Stimulated activated memory B cell treated with anti-CD40 and anti-IgM and Interleukin-4, amounts not matched to agents 10 μg/mL and 1 μg/mL and 100 μg/mL, for 72 hours (primary cell): ENCODE measurements at places on chromosomes 7 and 10.

GRCh38 chr10:49308881-49309280 lies 9.9 kb downstream of the C10orf71 start:
- no peak for ATAC-seq

DNA sequence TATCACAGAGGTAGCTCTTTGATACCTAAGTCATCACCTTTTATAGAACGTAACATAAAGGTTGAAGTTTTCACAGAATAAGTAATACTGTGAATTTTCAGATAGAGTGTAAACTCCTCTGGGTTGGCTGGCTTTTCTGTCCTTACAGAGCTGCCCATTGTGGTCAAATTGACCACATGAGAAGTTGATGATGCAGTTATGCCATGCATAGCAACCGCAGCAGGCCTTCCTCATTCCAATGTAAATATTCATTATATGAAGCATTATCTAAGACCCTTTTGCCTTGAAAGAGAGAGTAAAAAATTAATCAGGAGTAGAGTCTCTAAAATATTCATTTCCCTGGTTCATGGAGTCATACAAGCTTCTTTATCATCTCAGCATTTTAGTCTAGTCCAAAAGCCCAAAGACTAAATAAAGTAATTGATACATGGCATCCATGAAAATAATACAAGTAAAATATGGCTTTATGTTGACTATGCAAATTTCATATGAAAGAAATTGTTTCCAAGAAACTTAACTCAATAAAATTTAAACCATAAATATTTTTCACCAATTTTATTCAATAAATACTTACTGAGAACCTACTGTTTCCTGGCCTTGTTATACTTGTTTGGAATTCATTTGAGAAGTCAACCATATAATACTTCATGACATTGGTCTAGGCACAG lies 516.4 kb downstream of the PCDH15 start:
- no peak for ATAC-seq

DNA sequence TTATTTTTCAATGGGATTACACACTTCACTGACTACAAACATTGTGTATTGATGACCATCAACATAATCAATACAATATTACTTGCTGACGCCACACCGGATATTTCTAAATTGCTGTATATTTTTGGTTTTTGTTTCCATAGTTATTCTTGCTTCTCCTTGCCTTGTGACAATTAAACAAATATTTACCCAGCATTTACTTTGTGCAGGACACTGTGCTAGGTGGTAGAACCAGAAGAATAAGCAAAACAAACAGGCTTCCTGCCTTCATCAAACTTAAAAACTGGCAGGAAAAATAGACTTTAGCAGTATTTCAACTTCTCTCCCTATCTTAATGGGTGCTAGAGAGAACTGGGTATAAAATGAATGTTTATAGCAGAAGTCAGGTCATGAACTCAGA lies 50.6 kb downstream of the ZNF277 start:
- ATAC-seq: no peak

- ATAC-seq: no peak
These were observed 273.7 kb downstream of the SEMA3D start for GRCh38 chr7:84912993-84913635.

GRCh38 chr7:92835261-92835850 lies 1.0 kb downstream of the CDK6 start:
- ATAC-seq: peak; percentile 26

DNA sequence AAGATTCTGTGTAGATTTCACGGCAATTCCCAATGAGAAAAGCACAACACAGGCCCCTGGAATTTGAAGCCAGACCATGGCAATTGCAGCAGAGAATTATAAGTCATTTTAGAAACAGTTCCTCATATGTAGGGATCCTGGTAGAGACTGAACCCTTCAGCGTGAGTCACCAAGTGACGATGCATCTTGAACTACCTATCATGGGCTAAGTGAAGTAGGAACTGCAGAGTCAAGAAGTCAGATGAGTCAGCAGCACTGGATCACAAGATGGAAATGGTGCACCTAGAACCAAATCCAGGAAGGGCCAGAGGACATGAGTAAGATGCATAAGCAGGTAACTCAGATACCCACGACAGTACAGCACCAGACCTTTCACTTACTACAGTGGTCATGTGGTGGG lies 140.0 kb upstream of the TPK1 start:
- peak; percentile 40 for ATAC-seq

- ATAC-seq: no peak
These were observed 143.2 kb downstream of the MAPK8 start for GRCh38 chr10:48449501-48450232.

DNA sequence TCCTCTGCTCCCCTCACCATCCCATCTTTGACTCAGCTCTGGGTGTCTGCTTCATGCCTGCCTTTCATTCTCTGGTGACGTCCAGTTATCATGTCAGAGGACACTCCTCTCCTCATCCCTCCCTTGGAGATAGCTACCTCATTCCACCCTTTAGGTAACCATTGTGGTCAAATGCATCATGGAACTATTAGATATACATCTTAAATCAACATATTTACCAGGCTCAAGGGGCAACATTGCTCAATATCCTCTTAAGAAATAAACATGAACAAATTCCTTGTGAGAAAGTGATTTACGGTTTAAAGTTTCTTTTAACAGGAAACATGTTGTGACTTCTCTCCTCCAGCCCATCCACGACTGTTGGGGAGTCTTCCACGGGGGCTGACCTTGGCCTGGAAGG lies 511.6 kb upstream of the IGFBP3 start:
- no peak for ATAC-seq

GRCh38 chr7:2354939-2355704 lies 495 bp downstream of the EIF3B start:
- ATAC-seq: no peak

GRCh38 chr10:120684226-120684625 lies 166.9 kb upstream of the WDR11 start:
- no peak for ATAC-seq

GRCh38 chr10:125543796-125544195 lies 139.2 kb downstream of the TEX36 start:
- no peak for ATAC-seq

- no peak for ATAC-seq
These were observed 100.0 kb upstream of the WNT16 start for GRCh38 chr7:121228779-121229178.

DNA sequence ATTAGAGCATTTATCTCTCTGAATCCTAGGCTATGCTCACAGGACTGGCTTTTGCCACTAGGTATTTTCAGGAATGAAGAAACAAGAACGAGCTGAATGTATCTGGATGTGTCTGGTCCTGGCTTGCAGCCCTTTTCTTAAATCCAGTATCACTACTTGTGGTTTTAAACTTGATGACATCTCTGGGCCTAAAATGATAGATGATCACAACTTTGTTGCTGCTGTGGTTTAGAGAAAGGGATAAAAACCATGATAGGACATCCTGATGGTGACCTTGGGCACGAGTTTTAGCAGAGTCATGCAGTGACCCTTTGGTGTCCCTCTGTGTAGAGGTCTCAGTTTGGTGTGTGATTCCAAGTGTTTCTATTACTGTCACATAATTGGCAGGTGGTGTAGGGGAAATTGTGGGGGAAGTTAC lies 31.7 kb upstream of the SEMA3C start:
- no peak for ATAC-seq

DNA sequence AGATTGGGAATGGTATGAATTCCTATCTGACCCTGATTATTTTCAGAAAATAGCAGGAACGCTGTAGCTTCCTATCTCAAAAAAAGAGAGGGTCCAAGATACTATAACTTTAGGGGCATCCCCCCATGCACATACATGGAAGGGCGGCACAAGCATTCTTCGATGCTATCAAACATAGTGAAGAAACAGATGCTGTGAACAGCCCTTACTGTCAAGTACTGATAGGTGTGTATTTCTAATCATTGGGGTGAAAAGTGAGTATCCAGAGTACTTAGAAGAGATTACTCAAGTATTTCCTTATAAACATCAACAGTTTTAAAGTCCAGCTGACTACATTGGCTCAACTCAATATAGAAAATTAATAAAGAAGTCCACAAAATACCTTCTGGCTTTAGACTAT lies 17.0 kb upstream of the NUP42 start:
- no peak for ATAC-seq

DNA sequence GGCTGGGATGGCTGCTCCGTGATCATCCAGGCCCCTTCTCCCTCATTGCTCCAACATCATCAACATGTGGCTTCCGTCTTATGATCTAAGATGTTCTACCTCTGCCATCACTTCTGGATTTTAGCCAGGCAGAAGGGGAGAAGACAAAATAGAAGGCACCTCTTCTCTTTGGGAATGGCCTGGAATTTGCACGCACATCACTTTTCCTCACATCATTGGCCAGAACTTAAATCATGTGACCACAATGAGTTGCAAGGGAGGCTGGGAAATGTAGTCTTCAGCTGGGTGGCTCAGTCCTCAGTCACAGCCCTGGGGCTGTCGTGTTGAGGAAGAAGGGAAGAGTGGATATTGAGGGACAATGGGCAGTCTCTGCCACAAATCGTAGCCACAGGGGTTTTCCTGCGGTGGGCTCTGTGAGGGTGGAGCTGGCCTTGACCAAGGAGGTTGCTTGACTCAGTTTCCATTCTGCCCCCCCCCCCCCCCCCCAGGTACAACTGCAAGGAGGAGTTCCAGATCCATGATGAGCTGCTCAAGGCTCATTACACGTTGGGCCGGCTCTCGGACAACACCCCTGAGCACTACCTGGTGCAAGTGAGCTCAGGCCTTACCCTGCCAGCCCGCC lies 50.3 kb downstream of the PALD1 start:
- no peak for ATAC-seq

DNA sequence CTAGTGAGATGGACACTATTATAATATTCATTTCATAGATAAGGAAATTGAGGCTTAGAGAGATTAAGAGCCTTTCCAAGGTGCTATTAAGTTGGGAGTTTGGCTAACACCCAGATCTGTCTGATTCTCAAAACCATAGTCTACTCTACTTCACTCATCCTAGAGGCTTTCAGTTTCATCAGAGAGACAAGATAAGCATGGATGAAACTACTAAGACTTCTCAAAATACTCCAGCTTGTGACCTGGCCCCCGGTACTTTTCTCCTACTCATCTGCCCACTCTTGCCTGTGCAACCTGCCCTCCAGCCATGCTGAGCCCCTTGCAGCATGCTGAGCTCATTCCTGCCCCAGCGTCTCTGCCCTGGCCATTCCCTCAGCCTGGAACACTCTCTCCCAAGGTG lies 12.2 kb upstream of the SLC35B4 start:
- ATAC-seq: no peak

DNA sequence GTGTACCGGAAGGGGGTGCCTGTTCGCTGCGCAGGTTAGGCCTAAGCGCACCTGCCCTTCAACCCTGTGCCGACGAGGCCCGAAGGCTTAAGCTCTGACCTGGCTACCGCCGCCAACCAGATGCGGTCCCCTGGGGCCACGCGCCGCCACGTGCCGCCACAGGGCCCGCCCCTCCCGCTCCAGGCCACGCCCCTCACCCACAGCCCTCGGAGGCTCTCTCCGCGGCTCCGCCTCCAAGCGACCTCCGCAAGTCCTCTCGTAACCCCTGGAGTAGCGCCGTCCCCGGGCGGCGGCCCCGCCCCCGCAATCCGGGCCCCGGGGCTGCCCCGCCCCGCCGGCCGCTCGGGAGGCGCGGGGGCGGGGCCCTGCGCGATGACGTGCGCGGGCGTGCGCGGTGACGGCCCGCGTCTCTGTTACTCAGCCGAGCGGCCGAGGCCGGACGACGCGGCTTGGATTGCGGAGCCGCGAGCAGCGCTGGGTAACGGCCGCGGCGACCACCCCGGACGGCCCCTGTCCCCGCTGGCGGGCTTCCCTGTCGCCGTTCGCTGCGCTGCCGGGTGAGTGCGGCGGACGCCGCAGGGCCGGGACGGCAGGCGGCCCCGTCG lies at the start of gene MAPK8:
Gene MAPK8, plus strand, starts transcription at position 413 of the 605 bp plus-strand sequence. CDS start 94,984 bp downstream, outside the sequence.
- peak; percentile 96 for ATAC-seq

GRCh38 chr10:129755158-129755591 lies 208.9 kb downstream of the EBF3 start:
- ATAC-seq: no peak

DNA sequence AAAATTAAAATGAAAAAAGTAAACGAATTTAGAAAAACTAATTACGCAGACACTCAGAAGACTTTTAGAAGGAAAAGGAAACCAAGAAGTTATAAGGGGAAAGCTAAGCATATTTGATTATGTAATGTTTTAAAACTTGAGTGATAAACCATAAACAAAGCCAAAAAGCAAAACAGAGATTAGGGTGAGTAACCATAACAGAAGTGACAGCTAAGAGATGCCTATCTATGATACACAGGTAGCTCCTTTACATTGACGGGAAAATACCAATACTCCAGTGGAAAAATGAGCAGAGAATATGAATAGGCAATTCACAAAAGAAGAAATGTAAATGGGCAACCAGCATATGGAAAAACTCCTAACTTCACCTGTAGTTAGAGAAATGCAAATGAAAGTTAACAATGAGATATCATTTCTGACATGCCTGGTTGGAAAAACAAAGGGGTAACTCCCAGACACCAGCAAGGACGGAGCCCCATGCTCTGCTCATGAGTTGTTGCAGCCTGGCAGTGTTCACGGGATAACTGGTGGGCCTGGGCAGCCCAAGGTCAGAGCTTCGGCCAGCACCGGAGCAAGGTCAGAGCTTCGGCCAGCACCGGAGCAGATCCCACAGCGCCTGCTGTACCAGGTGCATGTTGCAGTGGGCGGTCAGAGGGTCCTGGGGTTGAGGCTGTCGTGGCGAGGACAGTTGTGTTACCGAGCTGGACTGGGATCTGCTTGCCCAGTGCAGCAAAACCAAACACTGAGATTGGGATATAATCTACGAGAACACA lies 58.9 kb downstream of the ALOX5 start:
- no peak for ATAC-seq
